Stimulated activated memory B cell treated with anti-CD40 and anti-IgM and Interleukin-4, amounts not matched to agents 10 μg/mL and 1 μg/mL and 100 μg/mL, for 72 hours (primary cell): ENCODE measurements at places on chromosomes 6 and 20.

- no peak for ATAC-seq
- H3K27me3 ChIP-seq, result peaks cover 12% of the 10 kb centered on the region
- no peak overlapping the region for H3K27ac ChIP-seq
- no peak overlapping the region for H3K4me3 ChIP-seq
- H3K36me3 ChIP-seq, result no peaks in the 10 kb centered on the region
- H3K4me1 ChIP-seq, result no peaks in the 10 kb centered on the region
Observed at GRCh38 chr20:20897145-20897544, 184.7 kb upstream of the RALGAPA2 start.

DNA sequence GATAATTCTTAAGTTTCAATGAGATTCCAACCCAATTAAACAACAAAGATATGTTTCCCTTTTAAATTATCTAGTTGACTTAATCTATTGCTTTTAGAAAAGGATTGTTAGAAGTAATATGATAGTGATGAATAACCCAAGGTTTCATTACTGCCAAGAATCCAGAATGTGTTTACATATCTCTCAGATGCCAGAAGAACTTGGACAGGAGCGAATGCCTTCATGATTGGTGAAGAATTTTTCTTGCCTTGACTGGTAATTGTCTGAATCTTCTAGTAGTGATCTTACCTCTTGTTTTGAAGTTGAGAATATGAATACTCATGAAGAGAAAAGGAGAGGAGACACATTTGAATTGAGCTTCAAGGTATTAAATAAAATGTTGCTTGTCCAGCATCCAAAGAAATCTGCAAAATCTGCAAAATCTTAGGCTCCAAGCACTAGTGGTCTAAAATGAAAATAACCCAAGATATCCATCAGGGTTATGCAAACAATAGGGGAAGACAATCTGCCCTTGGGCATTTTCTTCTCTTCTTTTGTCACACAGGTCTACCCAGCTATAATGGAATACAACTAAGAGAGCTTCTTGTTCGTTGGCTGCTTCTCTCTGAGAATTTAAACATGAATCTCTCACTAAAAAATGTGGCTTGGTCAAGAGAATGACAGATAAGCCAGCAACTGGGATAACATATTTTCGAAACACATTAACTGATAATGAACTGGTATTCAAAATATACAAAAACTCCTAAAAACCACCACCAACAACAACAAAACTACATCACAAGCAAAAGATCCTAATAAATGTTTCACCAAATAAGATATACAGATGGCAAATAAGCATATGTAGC, 928.9 kb downstream of the EYS start:
- no peak for ATAC-seq
- H3K4me1 ChIP-seq, result no peaks in the 10 kb centered on the region
- no peaks in the 10 kb centered on the region for H3K27me3 ChIP-seq
- no peaks in the 10 kb centered on the region for H3K36me3 ChIP-seq
- H3K27ac ChIP-seq, result no peak overlapping the region

- no peaks in the 10 kb centered on the region for H3K27me3 ChIP-seq
- H3K27ac ChIP-seq, result peak overlapping the region; percentile 86
- peaks cover 26% of the 10 kb centered on the region for H3K4me1 ChIP-seq
- H3K4me3 ChIP-seq, result peak overlapping the region; percentile 7
- H3K36me3 ChIP-seq, result no peaks in the 10 kb centered on the region
Observed at GRCh38 chr6:134287859-134288537, 29.9 kb downstream of the SGK1 start.

- peaks cover 18% of the 10 kb centered on the region for H3K36me3 ChIP-seq
- ATAC-seq, result no peak
- H3K4me3 ChIP-seq, result no peak overlapping the region
Observed at GRCh38 chr6:88629838-88630494, 333.5 kb downstream of the RNGTT start.

GRCh38 chr6:22657352-22657980, 88.1 kb downstream of the HDGFL1 start:
- H3K27me3 ChIP-seq, result no peaks in the 10 kb centered on the region
- no peaks in the 10 kb centered on the region for H3K36me3 ChIP-seq

- H3K27me3 ChIP-seq, result peaks cover 55% of the 10 kb centered on the region
- ATAC-seq, result no peak
- H3K36me3 ChIP-seq, result no peaks in the 10 kb centered on the region
- H3K27ac ChIP-seq, result no peak overlapping the region
Observed at GRCh38 chr6:167341665-167342655, 17.1 kb downstream of the TTLL2 start.

DNA sequence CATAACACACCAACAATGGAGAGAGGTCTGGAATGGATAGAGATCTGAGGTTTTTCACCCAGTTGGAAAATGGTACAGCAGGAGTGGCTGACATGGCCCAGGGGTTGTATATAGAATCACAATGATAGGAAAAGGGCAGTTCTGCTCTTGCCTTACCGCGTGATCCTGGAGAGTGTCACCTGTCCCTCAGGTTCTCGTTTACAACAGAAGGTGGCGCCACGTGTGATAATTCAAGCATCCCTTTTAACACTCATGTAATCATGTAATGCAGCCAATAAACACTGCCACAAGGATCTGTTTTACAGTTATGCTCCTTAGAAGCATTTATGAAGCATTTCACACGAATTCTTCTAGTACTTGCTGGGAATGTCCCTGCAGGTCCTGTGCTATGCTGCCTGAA, 12.9 kb upstream of the WFDC2 start:
- no peak overlapping the region for H3K27ac ChIP-seq
- no peaks in the 10 kb centered on the region for H3K27me3 ChIP-seq
- no peak overlapping the region for H3K4me3 ChIP-seq
- no peak for ATAC-seq
- peaks cover 14% of the 10 kb centered on the region for H3K4me1 ChIP-seq
- H3K36me3 ChIP-seq, result no peaks in the 10 kb centered on the region

DNA sequence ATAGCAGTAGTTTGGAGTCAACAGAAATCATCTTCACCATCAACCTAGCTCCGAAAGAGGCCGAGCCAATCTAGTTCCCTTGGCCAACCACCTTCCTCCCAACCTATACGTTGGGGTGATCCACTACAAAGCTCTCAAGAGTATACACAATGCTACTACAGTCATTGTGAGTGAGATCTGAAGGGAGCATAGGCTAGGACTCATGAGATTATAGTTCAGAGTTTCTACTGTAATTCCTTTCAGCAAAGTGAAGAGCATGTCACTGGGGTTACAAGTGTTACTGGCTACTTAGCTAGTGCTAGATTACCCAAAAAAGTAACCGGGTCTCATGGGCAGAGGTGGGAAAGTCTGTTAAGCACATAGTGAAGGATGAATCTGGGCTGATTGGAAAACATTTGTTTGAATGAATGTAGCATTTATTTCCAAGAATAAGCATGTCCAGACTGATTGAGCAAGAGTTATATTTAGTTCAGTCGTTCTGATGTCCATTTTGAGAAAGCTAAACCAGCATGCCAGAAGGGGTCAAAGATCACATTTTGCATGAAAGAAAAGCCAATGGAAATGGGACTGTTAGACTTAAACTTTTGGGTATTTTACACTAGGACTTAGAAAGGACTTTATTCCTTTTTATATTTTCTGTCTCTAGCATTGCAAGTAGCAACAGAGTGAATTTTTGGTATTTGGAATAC, 10.5 kb upstream of the ESR1 start:
- H3K4me1 ChIP-seq, result peaks cover 9% of the 10 kb centered on the region
- no peak overlapping the region for H3K27ac ChIP-seq
- H3K36me3 ChIP-seq, result no peaks in the 10 kb centered on the region
- no peak for ATAC-seq
- H3K27me3 ChIP-seq, result no peaks in the 10 kb centered on the region
- no peak overlapping the region for H3K4me3 ChIP-seq

GRCh38 chr20:6768228-6769140, 998 bp downstream of the BMP2 start:
- H3K4me1 ChIP-seq, result no peaks in the 10 kb centered on the region
- no peak for ATAC-seq
- peaks cover 42% of the 10 kb centered on the region for H3K27me3 ChIP-seq
- no peaks in the 10 kb centered on the region for H3K36me3 ChIP-seq
- H3K4me3 ChIP-seq, result no peak overlapping the region

GRCh38 chr20:4318891-4319290, 303.5 kb upstream of the RNF24 start:
- no peaks in the 10 kb centered on the region for H3K4me1 ChIP-seq
- H3K36me3 ChIP-seq, result no peaks in the 10 kb centered on the region
- no peak overlapping the region for H3K4me3 ChIP-seq
- H3K27ac ChIP-seq, result no peak overlapping the region
- no peaks in the 10 kb centered on the region for H3K27me3 ChIP-seq
- no peak for ATAC-seq
